D721Med (cell line): ENCODE measurements at places on chromosomes 1 and 21.
A peak's percentile ranks its signal among the peaks of the same experiment; 100 is the strongest.

DNA sequence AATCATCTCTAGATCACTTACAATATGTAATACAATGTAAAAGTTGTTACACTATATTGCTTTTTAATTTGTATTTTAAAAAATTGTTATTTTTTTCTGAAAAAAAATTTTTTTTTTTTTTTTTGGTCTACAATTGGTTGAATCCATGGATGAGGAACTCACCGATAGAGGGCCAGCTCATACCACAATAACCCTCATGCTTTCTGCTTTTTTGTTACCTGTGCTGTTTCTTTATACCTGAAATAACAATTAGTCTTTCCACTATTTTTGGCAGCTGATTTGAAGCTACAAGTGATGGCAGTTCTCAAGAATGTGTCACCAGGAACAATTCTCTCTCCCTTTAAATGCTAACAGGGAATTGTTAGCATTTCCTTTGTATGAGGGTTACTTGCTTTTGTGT, 12.0 kb downstream of the SMG7 start:
- DNase-seq = no peak

DNA sequence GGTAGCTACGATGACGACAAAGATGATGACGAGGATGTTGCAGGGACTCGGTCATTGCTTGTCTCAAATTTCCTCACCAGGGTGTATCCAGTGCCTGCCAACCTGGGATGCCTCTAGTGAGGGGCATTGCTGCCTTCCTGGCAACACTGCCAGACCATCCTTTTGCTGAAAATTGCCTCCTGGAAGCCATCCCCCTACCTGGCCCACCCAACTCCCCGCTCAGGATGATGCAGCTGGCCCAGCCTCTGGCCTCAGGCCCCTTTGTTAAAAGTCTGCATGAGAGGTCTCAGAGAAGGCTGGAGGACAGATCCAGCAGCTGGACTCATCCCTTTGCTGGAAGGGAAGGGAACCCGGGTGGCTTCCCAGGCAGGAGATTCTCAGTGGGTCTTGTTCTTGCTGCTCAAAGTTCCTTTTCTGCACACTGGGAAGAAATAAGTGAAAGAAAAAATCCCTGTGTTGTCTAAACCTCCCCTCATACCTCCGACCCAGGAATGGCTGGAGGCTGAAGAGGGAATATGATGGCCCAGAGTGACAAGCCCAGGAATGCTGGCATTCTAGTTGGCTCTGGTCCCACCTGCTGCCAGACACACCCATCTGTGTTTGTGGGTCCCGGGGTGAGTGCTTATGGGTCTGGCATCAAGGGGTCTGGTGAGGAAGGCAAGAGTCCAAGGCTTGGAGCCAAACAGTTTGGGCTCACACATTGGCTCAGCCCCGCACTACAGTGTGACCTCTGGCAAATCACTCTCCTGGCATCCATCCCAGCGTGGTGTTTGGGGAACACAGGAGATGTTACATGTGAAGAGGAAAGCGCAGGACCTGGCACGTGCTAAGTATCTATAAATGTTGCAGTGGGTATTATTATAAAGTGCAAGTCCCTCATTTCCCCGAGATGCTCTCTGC, 6.7 kb upstream of the FNDC5 start:
- DNase-seq = no peak

DNA sequence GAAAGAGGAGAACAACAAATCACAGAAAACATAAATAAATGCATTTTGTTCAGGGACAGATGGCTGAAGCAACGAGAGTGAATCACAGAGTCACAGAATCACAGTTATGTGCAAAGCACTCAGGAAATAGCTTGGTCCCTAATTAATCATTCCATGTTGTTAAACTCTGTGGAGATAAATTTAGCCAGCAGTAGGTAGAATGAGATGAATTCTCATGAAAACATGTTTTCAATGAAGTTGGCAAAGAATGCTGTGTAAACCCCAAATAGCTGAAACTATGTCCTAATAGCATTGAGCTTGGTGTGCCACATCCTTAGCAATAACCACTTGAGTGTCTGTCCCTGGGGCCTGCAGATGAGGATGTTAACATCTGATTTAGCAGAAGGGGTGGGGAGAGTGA, 20.4 kb downstream of the LEPR start:
- DNase-seq = no peak

DNA sequence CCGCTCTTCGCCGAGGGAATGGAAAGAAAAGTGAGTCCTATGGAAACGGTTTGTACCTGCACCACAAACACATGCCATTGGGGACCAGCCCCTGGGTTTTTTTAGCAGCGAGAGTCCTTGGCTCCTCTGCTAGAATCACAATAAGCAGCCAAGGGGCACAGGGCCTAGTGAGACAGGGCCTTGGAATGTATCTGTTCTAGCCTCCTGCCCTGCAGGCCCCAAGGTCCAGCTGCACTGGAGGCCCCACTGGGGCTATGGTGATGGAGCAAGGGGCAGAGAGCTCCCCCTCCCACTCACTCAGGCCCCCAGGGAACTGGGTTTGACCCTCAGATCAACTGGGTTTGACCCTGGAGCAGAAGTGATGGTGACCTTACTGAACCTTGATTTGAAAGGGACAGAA, 14.4 kb downstream of the SHISA4 start:
- DNase-seq = no peak

DNA sequence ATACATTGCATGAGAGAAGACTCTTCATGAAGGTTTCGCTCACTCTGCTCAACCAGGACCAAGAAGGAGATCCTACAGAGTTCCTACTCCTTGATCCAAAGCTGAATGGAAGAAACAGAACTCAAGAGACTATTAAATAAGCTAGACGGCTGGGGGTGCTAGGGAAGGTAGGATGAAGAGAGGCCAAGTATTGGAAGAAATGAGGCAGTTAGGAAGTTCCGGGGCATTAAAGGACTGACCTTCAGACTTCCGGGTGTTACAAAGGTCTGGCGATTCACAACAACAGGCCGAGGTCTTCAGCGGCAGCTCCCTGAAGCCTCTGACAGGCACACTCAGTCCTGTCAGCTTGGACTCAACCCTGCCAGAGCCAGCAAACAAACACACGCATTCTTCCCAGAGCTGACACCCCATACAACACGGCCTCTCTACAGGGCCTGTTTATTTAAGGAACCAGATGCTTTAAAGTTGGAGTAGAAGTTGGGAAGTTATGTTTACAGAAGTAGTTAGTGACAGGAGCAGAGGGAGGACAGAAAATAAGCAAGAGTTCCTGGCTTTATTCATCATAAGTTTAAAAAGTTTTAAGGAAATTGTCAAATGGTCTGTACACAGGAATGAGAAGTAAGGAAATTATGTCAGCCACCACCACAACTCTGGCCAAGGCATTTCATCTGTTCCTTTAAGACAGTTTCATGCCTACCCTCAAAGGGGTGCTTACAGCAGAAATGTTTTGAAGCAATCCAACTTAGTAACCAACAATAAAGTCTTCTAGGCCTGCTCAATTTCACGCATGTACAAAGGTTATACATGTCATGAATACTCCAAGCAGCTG, 4.7 kb downstream of the SORT1 start:
- no peak for DNase-seq

DNA sequence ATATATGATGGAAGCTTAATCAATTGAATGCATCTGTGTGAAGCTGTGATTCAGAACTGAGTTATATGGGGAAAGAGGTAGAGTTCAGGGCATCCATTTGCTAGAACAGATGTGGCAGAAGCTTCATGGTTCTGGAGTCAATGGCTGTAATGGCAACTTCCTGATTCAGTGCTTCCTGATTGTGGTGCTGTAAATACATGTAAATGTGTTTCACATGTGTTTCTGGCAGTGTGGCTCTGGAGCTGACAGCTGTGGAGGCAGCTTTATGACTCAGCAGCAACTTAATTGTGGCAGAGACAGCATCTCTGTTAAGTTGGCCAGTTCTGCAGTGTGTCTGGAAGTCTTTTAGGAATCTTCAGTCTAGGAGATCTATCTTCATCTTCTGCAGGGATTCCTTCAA, 226.6 kb upstream of the ZRANB2 start:
- DNase-seq = no peak

DNA sequence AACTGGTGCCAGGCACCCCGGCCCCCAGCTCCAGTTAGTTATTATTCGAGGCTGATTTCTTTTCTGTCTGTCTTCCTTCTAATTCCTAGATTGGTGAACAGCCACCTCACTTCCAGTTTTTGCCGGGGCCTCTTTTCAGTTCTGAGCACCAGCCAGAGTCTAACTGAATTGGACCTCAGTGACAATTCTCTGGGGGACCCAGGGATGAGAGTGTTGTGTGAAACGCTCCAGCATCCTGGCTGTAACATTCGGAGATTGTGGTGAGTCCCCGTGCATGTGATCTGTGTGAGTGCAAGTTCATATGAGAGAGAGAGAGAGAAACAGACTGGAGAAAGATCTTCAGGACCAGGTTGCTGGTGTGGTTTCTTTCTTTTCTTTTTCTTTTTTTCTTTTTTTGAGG, 13.5 kb downstream of the NLRP3 start:
- DNase-seq = no peak

GRCh38 chr1:27322569-27323240, 742 bp downstream of the TMEM222 start:
- DNase-seq = no peak

DNA sequence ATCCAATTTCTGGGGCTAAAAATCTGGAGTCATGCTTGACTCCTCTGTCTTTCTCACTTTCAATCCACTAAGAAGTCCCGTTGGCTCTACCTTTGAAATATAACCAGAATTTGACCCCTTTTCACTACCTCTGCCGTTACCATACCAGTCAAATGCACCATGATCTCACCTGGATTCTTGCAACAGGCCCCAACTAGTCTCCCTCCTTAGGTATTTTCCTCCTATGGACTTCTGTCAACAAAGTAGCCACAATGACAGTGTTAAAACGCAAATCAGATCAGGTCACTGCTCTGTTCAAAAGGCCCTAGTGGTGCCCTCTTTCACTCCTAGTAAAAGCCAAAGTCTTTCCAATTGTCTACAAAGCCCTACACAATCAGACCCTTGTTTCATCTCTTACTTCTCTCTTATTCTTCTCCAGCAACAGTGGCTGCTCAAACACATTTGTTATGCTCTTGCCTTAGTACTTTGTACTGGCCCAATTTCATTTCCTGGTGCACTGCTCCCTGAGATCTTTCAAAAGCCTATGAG, 35.7 kb upstream of the AGL start:
- DNase-seq = no peak

- no peak for DNase-seq
Observed at GRCh38 chr1:209624558-209625549, 27.4 kb downstream of the LAMB3 start.

DNA sequence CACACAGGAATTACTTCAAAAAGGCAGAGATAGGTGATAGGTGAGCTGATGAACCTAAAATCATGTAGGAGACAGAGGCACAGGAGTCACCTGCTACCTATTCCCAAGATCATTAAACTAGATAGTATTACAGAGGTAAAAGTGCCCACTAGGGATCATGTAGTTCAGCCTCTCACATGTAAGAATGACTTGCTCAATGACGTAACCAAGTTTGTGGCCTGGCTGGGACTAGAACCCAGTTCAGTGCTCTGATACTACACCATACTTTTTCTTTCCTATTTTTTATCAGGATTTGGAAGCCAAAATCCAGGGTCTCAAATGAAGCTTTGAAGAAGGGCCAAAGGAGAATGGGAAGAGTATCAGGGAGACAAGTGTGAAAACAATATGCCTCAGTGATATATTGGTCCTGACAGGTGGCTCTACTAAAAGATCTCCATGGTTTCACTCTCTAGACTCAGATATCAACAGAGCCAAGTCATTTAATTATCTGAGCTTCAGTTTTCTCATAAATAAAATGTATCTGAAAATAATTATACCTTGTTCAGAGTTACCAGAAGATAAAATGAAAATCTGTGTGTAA, 87.3 kb upstream of the SLFNL1 start:
- DNase-seq = no peak

GRCh38 chr1:212455803-212456528, 23.2 kb downstream of the NENF start:
- peak; percentile 86 for DNase-seq

DNA sequence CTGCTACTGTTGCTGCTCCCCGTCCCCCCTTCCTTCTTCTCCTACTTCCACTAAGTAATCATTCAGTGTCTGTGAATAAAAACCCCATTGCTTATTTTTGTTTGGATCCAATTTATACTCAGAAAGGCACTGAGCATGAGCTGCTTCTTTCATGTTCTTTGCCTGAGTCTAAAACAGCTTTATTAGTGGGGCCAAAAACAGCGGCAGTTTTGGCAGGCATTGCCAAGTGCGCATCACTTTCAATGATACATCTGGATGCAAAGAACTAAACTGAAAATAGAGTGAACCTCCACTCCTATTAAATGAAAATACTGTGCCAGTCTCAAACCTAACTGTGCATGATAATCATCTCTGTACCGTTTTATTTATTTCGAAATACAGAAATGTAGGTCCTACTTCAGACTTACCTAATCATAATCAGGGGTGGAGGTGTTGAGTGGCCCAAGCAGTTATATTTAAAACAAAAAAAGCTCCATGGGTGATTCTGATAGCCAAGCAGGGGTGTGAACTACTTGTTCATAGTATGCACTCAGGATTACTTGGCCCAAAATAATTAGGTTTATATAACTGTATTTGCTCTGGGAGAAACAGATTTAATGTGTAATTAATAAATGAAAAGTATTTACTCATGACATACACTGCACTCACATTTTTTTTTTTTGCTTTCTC, 48.4 kb downstream of the NEK7 start:
- no peak for DNase-seq

- DNase-seq = no peak
Observed at GRCh38 chr1:244042293-244042692, 8.8 kb upstream of the ZBTB18 start.

- DNase-seq = no peak
Observed at GRCh38 chr1:84259376-84259775, 42.1 kb upstream of the SAMD13 start.

GRCh38 chr1:15626269-15626950, 9.2 kb downstream of the DDI2 start:
- DNase-seq = no peak

- no peak for DNase-seq
Observed at GRCh38 chr1:66436378-66437135, 97.4 kb upstream of the SGIP1 start.

DNA sequence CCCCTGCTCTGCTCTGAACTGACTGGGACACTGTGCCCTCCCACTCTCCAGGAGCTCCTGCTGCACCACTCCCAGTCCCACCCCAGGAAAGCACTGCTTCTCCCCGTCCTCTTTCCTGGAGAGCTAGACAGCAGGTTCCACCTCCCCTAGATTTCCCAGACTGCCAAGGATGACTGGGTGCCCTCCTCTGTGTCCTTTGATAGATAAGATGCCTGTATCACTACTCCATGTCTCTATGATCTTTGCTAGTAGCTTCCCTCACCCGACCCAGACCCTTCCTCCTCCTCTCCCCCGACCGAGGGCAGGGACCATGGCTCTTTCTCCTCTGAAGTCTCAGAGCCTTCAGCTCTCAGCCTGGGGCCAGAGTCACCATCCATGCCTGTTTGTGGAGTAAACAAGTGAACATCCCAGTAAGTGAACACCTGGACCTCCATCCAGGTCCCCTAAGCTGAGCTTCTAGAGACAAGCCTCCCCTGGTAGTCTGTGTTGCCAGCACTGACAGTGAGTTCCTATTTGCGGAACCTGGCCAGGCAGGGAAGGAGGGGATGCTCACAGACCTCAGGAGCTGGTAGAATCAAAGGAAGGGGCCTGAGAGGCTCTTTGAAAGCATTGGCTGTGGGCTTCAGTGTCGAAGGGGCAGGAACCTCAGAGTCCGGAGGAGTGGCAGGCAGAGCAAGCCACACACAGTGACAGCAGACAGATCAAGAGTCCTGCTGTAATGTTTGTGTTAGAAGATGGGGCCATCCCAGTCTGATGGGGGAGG, 104.0 kb downstream of the PAX7 start:
- no peak for DNase-seq
